ENCODE measurements at places on chromosomes 1 and 21.
A peak's percentile ranks its signal among the peaks of the same experiment; 100 is the strongest.

DNA sequence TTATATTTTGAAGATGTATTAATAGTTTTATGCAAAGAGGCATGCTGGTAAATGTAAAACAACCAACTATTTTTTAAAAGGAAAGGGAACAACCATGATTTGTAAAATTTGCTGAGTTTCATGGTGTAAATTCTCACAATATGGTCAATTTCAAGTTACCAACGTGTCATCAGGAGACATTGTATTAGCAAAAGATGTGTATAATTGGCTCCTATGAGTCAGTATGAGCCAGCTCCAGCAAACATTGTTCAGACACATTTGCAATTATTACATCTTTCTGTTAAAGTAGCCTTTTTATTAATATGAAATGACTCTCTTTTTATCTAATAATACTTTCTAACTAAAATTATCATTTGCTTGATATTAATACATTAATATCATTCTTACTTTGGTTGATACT is 15.3 kb downstream of the CFH start:
- DNase-seq = no peak

GRCh38 chr1:2411801-2412394 is 466 bp downstream of the PEX10 start:
- no peak for DNase-seq

- DNase-seq = no peak
Observed at GRCh38 chr1:230867903-230868735, at the start of gene C1orf198. Gene C1orf198 (minus strand): TSS chr1:230868521. CDS start chr1:230868512, 9 bp downstream.

- no peak for DNase-seq
Observed at GRCh38 chr1:111911776-111912515, 77.5 kb downstream of the KCND3 start.

- no peak for DNase-seq
Observed at GRCh38 chr1:17460219-17460618, 20.7 kb upstream of the RCC2 start.

- DNase-seq = no peak
Observed at GRCh38 chr21:44391345-44392091, 38.1 kb downstream of the TRPM2 start.

- DNase-seq = no peak
Observed at GRCh38 chr21:41825216-41825615, 53.9 kb downstream of the PRDM15 start.

GRCh38 chr1:47409311-47410067 is 6.6 kb upstream of the FOXE3 start:
- no peak for DNase-seq

DNA sequence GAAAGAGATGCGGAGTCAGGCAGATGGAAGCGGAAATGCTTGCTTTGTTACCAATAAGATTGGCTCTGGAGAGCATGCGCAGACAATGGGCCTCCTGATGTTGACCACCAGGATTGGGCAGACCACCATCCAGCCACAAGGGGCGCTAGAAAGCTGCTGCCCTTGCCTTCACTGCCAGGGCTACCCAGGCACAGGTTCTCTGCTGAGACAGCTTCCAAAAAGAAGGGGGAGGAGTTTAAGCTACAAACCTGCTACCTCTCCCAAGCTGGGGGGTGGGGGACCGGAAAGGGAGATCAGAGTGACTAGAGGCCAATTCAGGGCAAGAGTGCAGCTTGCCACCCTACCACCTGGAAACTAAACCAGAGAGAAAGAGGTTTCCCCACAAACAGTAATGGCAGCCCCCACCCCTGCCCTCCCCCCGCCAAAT is 369.7 kb downstream of the RRAGC start:
- no peak for DNase-seq

- DNase-seq = no peak
Observed at GRCh38 chr21:45827302-45827692, 154.3 kb upstream of the COL6A1 start.

- no peak for DNase-seq
Observed at GRCh38 chr1:181352695-181353094, 130.6 kb upstream of the CACNA1E start.

- DNase-seq = no peak
Observed at GRCh38 chr1:32761253-32761877, 55.8 kb downstream of the YARS1 start.

- no peak for DNase-seq
Observed at GRCh38 chr1:46072975-46073374, 59.5 kb downstream of the PIK3R3 start.

- DNase-seq = no peak
Observed at GRCh38 chr1:178258536-178258935, 164.6 kb downstream of the RASAL2 start.

DNA sequence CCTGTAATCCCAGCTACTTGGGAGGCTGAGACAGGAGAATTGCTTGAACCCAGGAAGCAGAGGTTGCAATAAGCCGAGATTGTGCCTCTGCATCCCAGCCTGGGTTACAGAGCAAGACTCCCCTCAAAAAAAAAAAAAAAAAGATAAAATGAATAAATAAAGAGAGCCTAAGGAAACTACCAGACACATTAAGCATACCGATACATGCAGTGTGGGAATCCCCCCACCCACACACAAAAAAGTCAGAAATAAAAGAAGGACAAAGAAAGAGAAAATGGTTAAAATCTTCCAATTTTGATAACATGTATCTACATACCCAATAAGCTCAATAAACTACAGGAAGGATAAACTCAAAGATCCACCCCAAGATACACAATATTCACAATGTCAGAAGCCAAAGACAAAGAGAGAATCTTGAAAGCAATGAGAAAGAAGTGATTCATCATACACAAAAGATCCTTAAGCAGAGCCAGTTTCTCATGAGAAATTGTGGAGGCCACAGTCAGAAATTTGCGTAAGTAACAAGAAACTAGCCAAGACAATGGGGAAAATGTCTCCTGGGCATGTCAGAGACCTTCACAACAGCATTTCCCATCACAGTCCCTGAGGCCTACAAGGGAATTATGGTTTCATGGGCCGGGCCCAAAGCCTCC is 1197.0 kb downstream of the AMY1C start:
- DNase-seq = no peak

GRCh38 chr21:33198346-33199099 is 31.2 kb upstream of the IFNAR2 start:
- no peak for DNase-seq

DNA sequence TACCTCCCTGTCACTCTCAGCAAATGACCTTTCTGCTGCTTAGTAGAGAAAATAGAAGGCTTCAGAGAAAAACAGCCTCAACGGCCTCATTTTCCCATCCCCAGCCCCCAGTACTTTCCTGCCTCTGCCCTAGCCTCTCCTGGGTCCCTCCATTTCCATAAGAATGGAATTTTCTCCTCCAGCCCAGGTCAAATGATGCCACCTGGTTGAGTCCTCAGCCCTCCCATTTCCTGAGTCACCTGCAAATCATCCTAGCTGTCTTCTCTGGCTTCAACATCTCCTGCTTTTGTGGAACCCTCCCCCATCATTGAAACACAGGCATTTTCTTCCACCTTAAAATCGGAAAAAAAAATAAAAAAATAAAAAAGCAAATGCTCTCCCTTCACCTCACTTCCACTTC is 35.1 kb downstream of the OLIG1 start:
- DNase-seq = no peak

- peak; percentile 7 for DNase-seq
Observed at GRCh38 chr1:240190881-240191401, 99.3 kb downstream of the FMN2 start.

DNA sequence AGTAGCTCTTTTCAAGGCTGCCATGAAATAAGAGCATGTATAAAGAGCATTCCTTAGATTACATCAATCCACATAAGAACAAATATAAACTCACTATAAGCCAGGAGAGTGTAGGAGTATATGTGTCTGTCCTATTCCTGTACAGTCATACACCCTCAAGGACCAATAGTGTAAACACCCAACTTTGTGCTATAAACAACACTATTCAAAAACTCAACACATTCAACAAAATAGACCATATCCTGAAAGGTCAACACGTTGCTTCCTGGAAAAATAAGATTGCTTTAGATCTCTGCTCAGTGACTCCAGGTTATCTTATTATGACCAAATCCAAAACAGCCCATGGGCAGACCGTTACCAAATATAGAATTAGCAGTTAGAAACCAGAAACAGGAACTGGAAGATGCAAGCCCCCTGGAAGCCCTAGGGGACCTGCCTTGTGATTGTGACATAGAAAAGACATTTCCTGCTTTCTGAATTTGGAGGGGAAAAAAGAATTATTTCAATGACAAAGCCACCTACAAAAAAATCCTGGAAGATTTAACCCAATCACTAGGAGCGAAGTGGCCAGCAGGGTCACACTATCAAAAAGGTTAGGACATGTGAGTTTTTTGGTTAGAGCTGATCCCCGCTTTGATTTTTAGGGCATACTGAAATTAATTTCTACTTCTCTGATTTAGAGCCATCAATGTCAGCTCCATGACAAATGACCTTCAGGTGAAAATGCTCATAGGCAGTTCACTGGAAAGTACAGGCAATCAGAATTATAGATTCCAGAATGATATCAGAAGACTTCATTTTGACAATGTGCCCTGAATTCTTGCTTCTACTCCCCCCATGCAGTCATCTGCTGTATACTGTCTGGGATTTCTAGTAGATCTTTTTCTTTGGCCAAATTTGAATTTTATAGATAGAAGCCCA is 59.9 kb downstream of the LRRC8C start:
- no peak for DNase-seq

DNA sequence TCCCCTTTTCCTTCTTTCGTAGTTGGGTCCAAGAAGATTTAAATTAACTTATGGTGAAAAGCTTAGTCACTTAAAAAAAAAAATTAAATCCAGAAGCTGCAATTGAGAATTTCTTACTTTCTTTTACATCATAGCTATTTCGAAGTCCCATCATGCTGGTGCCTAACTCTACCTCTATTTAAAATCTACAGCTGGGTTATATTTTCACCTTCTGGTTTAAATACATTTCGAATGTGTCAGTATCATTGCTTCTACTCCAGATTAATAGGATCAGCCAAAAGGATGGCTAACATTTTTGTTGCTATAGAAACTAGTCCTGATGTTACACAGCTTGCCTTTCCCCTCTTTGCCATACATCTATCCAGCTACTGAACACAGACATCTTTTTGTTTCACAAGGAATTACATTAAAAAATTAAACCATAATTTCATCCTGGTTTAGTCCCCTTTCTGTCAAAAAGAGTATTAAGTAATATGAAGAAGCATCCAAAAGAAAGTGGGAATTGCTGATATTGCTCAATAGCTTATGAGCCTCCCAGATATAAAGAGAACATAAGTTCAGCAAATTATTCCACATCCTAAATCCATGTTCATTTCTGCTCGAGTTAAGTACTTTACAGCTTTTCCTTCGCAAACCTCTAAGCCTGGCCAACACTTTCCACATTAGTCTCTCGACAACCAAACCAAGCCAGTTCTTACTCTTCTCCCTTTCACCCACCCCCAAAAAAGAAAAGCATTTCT is 396.7 kb upstream of the DAB1 start:
- no peak for DNase-seq

All from NCI-H1417 treated with DMSO at 0.1 percent for 48 hours (cell line).